Right lung (tissue), 10 donors: ENCODE measurements at places on chromosomes 7 and 10. TPM values are rescaled to one million over a fixed set of nuclear protein-coding genes. Genes with fewer than 3 reads are reported as not detected.

The IMPDH1 gene
- 40.2 TPM for polyA plus RNA-seq

The MYL7 gene
- polyA plus RNA-seq = 1.4 TPM

The CFTR gene
- polyA plus RNA-seq = 24.8 TPM

The ASB10 gene
- 0.23 TPM for polyA plus RNA-seq

The KIFBP gene
- polyA plus RNA-seq = 33.7 TPM

The CALCR gene
- not detected for polyA plus RNA-seq

The MYOF gene
- 53.7 TPM for polyA plus RNA-seq

The SLC16A9 gene
- 33.1 TPM for polyA plus RNA-seq

The C10orf62 gene
- polyA plus RNA-seq = not detected

GRCh38 chr10:124320778-124321432 lies 97.8 kb downstream of the OAT start:
- no peak for DNase-seq

DNA sequence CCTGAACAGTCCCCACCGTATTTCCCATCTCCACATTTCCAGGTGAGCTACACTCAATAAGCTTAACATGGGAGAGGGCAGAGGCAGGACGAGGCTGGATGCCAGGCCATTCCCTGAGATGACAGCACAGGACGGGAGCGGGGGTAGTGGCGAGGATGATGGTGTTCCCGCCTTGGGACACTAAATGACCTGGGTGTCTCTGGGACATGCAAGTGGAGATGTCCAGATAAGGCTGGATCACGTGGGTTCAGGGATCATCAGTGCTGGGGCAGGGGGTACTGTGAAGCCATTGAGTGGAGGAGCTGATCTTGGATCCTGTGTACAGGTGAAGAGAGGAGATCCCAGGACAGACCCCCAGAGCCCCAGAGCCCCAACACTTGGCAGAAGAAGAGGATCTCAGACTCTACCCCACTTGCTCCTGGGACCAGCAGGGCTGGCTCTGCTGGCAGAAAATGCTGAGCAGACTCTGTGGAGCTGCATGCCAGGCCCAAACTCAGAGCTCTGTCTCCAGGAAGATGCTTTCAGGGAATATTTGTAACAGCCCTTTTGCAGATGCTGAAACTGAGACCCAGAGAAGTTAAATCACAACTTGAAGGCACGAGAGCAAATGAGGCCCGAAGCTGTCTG lies 29.7 kb upstream of the HSPA12A start:
- DNase-seq = no peak

- no peak for DNase-seq
Measured at GRCh38 chr7:42624471-42624870, 287.4 kb downstream of the C7orf25 start.

DNA sequence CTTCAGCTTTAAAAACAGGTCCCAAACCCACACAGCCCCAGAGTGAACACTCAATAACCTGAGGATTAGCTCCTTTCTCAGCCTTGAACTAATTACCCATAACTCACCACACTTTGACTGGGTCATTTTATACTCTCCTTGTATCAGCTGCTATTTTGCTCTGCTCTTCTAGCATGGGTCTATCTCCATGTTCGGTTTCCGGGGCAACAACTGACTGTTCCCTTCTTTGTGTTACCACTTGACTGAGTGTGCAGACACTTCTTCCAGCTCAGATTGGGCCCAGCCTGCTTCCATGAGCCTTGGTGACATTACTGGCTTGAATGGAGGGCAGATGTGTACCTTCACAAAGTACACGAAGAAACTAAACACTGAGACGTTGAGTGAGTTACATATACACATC lies 31.5 kb upstream of the PRPS1L1 start:
- no peak for DNase-seq

GRCh38 chr10:127450644-127451043 lies 98.5 kb upstream of the NPS start:
- no peak for DNase-seq

GRCh38 chr7:93147363-93147762 lies 822 bp downstream of the SAMD9L start:
- peak; percentile 26 for DNase-seq

DNA sequence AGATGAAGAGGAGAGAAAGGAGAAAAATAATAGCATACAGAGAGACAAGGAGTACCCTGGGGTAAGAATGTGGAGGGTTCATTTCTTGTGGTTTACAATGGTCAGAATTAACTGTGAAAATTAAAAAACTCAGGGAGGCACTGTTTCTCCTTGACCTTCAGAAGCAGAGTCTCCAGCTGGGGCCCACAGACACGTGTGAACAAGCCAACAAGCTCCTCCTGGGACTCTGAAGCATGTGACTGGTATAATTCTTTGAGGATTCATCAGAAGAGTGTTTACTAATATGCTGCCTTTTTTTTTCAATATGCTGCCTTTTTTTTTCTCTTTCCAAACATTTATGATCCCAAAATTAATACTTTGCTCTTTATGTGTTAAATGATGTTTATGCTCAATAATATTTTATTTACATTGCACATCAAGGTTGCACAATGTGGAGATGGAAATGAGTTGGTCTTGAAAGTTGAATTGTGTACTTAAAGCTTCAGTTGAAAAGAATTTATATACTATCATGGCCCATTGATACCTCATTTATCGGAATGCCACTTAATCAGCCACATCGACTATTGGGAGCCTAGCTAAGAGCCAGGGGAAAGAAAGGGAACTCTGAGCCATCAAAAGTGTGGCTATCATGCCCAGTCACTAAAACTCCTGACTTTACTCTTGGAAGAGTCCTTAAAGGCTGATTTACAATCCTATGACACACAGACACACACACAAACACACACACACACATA lies 134.7 kb upstream of the RHOBTB1 start:
- peak; percentile 81 for DNase-seq

- DNase-seq = no peak
Measured at GRCh38 chr7:45456747-45457524, 117.2 kb upstream of the ADCY1 start.

- no peak for DNase-seq
Measured at GRCh38 chr10:131831561-131831960, 69.2 kb upstream of the PPP2R2D start.

- no peak for DNase-seq
Measured at GRCh38 chr7:67855322-67855721, 858.7 kb downstream of the TYW1 start.

DNA sequence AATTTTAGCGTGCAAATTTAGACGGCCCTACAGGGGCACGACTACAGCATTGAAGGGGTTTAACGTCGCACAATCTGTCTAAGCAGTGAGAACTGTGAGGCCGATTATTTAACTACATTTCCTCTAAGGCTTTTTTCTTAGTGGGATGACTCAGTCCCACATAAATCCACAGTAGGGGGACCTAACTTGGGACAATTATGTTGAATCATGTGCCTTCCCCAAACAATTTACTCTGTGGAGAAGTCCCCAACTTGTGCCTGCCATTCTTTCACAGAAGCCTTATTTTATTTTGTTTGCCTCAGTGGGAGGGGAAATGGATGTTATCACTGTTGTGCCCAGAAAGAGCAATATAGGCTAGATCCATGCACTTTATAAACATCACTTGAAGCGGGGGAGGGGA lies 80.3 kb upstream of the CDCA7L start:
- DNase-seq = no peak

DNA sequence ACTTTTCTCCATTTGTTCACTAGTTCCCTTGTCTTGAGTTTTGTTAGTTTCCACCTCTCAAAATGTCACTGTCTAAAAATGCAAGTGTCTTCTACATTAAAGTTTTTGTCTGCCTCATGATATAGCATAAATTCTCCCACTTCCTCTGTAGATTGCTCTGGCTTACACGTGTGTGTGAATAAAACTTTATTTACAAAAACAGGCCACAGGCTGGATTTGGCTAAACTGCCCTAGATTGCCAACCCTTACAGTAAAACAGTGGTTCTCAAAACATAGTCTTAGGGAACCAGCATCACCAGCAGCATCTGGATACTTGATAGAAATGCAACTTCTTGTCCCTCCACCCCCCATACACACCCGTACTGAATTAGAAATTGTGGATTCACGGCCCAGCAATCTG lies 207.8 kb downstream of the VTI1A start:
- no peak for DNase-seq

DNA sequence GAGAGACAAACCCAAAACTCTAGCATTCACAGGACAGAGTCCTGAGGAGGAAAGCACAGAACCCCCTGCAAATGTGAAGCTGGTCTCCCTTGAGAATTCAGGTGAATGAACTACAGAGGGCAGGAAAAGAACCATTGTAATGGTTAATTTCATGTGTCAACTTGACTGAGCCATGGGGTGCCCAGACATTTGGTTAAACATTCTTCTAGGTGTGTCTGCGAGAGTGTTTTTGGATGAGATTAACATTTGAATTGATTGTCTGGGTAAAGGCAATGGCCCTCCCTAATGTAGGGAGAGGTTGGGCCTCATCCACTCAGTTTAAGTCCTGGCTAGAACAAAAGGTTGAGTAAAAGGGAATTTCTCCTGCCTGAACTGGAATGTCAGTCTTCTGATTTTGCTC lies 15.7 kb upstream of the CDK1 start:
- DNase-seq = no peak

GRCh38 chr10:72094574-72094973 lies 6.2 kb upstream of the SPOCK2 start:
- DNase-seq = no peak

DNA sequence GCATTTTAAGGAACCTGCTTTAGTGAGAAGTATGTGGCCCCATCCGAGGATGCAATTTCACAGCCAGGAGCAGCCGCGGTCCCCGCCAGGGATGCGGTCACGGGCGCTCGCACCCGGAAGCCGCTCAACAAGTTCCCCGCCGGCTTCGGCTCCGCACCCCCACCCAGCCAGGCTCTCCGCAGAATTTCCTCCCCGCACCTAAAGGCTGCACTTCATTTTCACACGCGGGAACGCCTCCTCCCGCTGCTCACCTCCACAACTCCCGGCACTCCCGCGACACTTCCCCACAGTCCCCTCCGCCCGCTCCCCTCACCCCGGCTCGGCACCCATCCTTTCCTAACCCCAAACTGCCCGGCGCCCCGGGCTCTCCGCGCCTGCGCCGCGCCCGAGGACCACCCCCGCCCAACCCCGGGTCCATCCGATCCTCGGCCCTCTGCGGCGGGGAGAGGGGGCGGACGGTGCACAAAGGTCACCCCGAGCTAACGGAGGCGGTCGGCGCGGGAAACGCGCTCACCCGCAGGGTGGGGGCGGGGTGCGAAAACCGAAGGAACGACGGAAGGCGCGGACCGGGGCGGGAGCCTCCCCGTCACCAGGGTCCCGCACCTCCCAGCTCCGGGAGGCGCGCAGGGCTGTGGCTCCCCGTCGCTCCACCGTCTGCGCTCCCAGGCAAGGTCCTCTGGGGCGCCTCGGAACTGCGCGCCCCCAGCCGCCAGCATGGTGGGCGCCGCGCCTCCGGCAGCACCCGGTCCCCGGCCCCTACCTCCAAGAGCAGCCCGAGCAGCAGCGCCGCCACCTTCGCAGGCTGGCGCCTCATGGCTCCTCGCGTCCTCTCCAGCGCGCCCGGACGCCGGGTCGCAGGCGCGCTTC lies 558 bp downstream of the VOPP1 start:
- no peak for DNase-seq

DNA sequence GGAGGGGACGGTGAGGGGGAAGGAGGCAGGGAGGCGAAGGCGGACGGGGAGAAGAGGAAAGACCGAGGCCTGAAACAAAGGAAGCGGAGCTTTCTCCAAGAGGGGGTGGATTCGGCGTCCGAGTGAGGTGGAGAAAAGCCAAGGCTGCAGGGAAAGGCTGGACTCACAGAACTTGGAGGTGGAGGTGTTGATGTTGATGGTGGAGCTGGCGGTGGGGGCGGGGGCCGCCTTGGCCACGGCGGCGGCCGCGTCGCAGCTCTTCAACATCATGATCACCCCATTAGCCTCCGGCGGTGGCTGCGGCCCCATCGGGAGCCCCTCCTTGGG lies 578 bp downstream of the CACUL1 start:
- DNase-seq = peak; percentile 68
